ENCODE measurements at places on chromosomes 1 and 21. TPM values are rescaled to one million over a fixed set of nuclear protein-coding genes. Genes with fewer than 3 reads are reported as not detected.

GRCh38 chr1:173520799-173521198, 43.7 kb downstream of the PRDX6 start:
- DNase-seq: no peak

DNA sequence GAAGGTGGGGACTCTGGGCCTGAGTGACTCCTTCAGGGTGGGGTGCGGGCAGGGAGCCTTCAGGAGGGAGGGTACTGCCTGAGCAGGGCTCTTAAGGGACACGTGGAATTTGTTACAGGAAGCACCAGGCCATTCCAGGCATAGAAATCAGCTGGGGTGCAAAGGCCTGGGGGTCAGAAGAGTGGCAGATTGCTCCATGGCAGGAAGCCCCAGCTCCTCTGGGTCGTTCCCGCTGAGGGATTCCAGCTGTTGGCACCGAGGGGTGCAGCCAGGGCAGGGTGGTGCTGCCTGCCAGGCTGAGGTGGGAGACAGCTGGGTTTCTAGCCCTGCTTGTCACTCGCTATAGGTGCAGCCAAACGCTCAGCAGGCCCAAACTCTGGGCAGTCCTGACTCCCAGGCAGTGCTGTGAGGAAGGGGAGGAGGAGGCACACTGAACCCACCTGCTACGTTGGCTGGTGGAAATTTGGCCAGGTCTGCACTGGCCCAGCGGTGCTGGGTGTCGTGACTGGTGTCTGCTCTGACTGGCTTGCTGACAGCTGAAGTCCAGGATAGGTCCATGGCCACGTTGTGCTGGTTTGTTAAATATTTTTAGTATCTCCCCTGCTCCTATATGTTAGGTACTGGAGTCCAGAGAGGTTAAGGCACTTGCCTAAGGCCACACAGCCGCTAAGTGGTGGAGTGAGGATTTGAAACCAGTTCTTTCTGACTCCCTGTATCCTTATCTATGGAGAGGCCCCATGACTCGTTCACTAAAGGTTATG, 19.3 kb downstream of the TNFRSF1B start:
- DNase-seq: no peak

DNA sequence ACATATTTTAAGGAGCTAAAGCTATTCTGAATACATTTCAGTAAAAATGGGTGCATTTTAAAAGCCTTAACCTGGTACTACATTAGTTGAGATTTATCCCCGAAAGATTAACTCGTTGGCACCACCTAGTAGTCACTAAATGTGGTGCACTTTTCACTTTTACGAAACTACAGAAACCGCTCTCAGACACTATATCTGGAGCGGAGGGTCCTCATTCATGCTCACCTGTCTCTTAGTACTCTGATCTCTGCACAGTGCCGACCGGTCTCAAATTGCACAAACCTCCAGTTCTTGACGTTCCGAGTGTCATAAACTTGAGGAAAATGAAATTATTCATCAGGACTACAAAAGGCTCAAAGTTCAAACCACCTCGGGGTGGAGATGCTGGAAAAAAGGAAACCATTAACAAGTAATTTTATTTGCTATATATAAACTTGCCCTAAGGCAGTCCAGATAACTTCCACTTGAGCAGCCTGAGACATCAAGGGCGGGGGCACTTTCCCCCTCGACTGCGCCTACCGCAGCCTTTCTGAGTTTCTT, 722 bp downstream of the LZIC start:
- DNase-seq: peak; percentile 18

- DNase-seq: no peak
These were observed 213.2 kb downstream of the TNR start for GRCh38 chr1:175530183-175530582.

Gene MARK1
- 2.6 TPM for polyA plus RNA-seq

Gene GPA33
- polyA plus RNA-seq: not detected
